ENCODE measurements at places on chromosomes 1 and 21.
A peak's percentile ranks its signal among the peaks of the same experiment; 100 is the strongest.

- peak; percentile 64 for DNase-seq
These were observed 96.8 kb upstream of the TMEM51 start for GRCh38 chr1:15056515-15057285.

DNA sequence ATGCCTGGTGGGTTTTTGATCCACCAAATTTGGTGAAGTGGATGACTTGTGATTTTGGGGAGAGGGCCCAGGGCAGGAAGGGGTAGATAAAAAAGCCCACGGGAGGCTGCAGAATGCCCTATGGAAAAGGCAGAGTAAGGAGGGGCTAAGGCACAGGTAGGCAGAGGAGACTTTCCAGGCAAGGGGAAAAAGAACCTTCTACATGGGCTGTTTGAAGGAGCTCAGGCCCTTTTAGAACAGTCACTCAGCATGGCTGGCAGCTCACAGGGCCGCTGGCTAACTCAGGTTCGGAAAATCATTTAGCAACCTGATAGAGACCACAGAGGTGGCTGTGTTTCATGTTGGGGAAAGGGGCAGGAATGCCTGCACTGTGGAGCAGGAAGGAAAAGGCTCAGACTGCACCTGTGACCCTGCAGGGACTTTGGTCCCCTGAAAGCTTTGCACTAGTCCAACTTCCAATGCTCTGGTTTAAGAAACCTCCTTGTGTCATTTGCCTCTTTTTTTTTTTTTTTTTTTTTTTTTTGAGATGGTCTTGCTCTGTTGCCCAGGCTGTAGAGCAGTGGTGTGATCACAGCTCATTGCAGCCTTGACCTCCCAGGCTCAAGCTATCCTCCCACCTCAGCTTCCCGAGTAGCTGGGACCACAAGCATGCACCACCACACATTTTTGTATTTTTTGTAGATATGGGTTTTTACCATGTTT lies 58.5 kb upstream of the ENAH start:
- no peak for DNase-seq

GRCh38 chr1:186144505-186144904 lies 230.5 kb downstream of the TPR start:
- no peak for DNase-seq

GRCh38 chr1:222919478-222919865 lies 104.6 kb downstream of the DISP1 start:
- DNase-seq, result no peak

DNA sequence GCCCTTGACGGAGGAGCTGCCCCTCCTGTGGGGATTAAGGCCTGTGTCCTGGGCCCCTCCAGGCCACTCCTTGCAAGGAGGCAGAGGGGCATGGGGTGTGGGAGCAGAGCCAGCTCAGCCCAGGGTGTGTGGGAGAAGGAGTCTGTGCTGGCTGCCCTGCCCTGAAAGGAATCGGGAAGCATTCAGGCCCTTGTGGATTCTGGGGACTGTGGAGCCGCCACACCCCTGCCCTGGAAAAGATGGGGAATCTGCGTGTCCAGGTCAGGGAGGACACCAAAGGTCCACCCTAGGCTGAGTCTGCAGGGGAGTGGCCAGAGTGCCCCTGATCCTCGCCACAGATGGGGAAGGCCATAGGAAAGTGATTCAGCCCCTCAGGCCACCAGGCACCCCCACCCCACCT lies 16.5 kb upstream of the PRDM16 start:
- no peak for DNase-seq

- no peak for DNase-seq
These were observed 66.9 kb downstream of the DISC1 start for GRCh38 chr1:231693361-231694074.

DNA sequence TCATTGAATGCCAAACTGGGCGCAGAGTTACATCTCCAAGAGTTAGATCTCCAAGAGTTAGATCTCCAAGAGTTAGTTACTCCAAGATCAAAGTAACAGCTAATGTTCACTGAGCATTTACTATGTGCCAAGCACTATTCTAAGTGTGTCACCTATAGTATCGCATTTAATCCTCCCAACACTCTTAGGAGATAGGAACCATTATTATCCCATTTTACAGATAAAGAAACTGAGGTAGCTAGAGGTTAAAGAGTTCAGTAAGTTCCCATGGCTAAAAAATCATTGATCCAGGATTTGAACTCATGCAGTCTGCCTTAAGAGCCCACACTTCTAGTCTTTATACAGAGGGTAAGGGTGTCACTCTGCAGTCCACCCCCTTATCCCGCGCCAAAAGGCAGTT lies 1.5 kb upstream of the NAV1 start:
- no peak for DNase-seq

DNA sequence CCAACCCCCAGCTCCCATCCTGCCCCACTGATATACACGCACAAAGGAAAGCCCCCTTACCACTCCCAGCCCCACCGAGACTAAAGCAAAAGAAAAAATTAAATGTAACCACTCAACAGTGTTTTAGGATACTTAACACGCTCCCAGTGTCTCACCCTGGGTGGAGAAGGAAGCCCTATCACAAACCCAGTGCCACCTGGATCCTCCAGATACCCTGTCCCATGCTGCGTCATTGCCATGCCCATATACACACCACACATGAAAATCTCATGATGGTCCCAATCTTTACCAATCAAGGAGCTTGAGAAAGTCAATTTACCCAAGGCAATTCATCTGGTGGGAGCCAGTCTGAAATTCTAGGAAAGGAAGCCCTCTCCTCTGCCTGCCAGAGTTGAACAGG lies 11.2 kb downstream of the KIAA1614 start:
- no peak for DNase-seq

- no peak for DNase-seq
These were observed 6.1 kb downstream of the HSPA13 start for GRCh38 chr21:14376854-14377253.

DNA sequence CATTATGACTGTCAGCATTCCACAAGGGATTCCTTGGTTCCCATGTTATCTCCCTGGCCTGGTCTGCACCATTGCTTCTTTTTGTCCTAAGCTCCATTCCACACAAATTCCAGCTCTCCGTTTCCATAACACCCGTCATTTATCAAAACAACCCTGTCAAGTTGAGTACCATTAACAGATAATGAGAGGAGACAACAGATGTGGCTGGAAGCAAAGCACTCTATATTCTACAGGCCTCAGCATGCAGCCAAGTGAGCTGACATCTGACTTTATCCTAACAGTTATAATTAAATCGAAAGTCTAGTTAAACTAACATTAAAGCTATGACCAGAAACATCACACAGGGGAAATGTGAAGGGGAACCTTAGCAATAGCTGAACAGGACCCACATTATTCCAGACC lies 110.4 kb downstream of the RERE start:
- no peak for DNase-seq

DNA sequence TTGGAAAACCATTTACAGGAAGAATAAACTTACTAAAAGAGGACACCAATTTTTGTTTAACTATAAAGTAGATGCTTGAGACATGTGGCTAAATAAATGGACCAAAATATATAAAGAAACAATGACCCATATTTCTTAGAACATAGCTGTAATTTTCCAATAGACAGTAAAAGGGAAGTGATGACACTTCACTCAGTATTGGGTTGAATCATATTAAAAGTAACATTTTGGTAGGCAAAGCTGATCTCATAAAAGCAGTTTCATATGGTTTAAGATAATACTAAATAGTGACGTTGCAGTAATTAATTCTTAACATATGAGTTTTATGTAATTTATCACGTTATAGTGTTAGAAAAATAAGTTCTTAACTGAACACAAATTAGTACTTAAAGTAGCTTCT lies 308.9 kb upstream of the RUNX1 start:
- no peak for DNase-seq

- DNase-seq, result no peak
These were observed 221.1 kb downstream of the NPHP4 start for GRCh38 chr1:5770981-5771765.

DNA sequence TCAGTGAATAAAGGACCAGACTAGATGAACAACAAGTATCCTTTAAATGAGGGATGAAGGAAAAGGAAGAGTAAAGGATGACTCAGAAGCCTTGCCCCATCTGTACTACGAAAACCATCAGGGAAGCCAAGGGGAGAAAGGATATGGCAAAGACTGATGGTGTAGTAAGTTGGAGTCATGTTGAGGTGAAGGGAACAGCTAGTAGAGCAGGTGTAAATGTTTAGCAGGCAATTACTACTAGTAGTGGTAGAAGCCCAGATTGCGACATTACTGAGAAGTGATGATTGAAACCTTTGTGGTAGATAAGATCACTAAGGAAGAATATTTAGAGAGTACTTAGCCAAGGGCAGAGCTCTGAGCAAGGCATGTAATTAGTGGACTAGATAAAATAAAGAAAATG lies 84.0 kb downstream of the PHTF1 start:
- DNase-seq, result peak; percentile 2

- no peak for DNase-seq
These were observed 103.6 kb downstream of the PSMG1 start for GRCh38 chr21:39079617-39080016.

DNA sequence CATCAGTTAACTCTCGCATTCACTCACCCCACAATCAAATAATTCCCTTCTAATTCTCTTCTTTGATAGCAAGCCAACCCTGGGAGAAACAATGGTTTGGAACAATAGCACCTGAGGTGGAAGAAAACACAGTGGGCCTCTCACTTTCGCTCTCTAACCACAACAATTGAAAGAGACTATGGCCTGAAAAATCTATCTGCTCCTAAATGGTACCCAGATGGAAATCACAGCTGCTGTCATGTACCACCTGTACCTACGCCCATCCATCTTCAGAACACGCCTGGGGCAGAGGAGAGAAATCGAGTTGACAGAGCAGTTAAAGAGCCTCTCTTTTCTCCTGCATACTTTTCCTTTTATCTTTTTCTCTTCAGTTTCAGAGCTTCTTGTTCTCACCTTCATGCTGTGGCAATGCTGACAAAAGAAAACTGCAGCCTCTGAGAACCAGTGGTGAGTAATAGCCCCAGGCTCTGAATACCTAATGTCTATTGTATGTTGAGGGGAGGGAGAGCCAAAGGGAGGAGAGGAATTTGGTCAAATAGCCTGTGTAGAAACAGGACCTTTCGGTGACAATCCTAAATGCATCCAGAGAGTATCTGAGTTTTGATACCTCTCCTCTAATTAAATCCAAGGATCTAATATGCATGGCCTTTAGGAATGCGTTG lies 57.7 kb downstream of the ZC3H11B start:
- DNase-seq, result peak; percentile 73

DNA sequence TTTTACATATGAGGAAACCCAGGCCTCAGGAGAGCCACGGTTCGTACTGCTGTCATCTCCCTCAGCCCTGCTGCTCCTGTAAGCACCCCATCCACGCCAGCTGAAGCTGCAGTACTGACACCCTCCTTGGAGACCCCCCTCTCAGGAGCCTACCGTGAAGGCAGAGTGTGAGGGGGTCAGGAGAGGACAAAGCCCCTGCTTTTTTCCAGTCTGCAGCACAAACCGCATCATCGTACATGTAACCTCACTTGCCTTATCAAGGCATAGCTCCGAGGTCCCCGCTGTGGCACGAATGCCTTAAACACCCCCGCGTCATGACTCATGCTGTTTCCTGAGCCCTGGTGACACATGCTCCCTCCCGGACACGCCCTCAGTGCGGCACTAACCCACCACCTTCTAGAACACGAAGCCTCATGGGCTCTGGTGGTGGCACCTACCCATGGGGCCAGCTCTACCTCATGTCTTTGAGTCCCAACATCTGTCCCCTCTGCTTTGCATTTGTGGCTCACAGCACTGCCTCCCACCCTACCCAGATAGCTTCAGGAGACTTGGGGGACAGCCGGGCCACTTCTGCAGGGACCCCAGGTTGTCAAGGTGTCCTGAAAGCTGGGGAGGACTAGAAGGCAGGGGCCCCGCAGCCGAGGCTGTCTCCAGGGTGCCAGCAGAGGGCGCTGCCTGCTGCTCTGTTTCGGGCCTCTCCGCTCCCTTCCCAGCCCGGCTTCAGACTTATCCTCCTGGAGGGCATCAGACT lies 4.9 kb downstream of the SH3BGRL3 start:
- peak; percentile 97 for DNase-seq

- DNase-seq, result no peak
These were observed 41.2 kb downstream of the NME7 start for GRCh38 chr1:169326261-169326955.

- peak; percentile 88 for DNase-seq
These were observed 14.6 kb downstream of the RIPK4 start for GRCh38 chr21:41752231-41752681.

- no peak for DNase-seq
These were observed 151.7 kb downstream of the DAB1 start for GRCh38 chr1:57272150-57272549.

DNA sequence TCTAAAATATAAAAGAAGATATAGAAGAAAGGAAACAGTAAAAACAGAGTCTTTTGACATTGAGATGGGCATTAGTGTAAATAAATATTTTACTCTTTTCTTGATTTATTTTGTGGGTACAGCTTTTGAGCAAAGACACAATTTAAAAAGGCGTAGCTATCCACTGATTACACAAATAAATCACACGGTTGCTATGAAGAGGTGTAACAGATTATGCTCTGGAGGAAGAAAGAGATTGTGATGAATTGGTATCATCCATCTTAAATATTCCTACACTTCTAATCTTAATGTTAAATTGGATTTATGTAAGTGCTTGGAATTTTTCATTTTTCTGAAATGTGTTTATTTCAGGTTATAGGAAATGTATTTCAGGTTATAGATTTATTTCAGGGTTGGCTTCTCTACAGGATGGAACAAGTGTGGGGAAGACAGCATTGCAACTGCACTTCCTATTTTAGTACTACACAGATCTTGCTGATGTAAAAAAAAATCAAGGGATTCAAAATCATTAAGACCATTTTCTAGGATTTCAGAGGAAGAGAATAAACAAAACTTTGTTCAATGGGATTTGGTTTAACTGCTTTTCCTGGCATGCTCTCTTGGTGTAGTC lies 15.3 kb downstream of the XCL1 start:
- DNase-seq, result no peak

DNA sequence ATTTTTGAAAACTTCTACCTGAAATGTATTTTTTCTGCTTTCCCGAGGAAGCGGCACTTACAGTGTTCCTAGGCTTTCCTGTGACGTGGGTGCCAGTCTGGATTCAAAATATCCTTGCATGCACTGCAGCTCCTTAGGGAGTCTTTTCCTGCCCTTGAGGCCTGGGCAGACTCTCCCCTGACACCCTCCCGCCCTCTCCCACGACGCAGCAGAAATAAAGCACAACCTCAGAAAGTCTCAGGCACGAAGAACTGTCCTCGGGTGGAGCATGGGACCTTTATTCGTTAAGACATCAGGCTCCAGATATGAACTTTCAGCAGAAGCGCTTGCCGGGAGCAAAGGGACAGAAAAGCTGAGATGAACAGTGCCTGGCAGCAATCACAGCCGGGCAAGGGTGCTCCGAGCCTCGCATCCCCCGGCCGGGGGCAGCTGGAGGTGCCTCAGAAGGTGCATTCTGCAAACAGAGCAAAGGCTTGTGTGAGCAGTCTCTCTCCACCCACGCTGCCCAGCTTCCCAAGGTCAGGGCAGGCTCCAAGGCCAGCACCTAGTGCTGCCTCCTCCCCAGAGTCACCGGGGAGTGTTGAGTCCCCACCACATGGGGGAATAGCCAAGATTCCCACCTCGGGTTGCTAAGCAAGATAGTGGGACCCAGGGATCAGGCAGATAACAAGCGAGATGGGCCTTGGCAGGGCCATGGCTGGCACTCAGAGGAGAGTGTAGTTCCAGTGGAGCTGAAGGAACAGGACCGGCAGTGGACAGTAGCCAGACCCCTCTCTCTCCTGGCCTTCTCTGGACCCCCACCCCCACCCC lies 3.2 kb downstream of the TFF3 start:
- no peak for DNase-seq

GRCh38 chr1:109932679-109933078 lies 22.0 kb downstream of the CSF1 start:
- DNase-seq, result no peak

Measured in EL (cell line).